ENCODE measurements at places on chromosomes 3 and 15.

- DNase-seq: no peak
Measured at GRCh38 chr3:196987022-196987421, 18.4 kb upstream of the PIGZ start.

- DNase-seq: no peak
Measured at GRCh38 chr15:68566377-68566954, 12.3 kb upstream of the CORO2B start.

- DNase-seq: no peak
Measured at GRCh38 chr15:75578173-75578947, 755 bp downstream of the PTPN9 start.

DNA sequence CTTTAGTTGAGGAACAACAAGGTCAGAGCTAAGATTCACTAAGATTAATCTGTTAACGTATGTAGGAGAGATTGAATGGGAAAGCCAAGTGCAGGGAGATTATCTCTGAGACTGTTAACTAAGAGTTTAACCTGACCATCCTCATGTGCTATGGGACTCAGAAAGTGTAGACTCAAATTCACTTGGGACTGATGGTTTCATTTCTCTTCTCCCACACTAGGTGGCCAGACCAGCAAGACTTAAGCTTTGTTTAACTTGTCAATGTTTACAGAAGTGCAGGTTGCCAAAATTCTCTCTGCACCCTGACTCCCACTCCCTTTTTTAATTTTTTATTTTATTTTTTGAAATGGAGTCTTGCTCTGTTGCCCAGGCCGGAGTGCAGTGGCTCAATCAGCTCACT lies 6.3 kb upstream of the HEXA start:
- DNase-seq: no peak

DNA sequence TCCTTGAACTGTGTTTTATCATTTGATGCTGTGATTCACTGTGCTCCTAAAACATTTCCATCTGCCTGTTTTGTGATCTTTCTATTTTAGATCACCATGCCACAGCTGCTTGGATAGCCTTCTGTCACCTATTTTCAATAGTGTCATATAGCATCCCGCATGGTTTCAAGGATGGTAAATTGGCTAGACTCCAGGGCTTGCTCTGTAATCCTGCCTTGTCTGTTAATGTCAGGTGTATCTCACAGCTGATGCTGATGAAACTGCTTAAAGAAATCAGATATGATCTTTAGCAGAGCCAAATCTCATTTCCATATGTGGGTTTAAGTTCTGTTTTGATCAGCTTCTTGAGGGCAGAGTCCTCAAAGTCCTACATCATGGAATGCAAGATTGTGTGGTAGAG lies 182.2 kb downstream of the UBE2E2 start:
- no peak for DNase-seq

DNA sequence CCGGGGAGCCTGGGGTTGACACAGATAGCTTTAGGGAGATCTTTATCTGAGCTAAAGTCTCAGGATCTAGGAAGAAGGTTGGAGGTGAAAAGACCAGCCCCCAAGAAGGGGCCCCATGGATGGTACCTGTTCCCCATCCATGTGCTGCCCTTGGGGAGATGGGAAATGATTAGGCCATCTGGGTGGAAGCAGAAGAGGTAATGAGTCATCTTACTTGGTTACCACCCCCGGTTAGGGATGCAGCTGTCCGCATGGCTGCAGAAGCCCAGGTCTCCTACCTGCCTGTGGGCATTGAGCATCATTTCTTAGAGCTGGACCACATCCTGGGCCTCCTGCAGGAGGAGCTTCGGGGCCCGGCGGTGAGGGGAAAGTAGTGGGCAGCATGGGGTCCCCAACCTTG lies 3.1 kb upstream of the CPLX3 start:
- no peak for DNase-seq

GRCh38 chr15:32951736-32952464 lies 234.1 kb downstream of the GREM1 start:
- DNase-seq: no peak

DNA sequence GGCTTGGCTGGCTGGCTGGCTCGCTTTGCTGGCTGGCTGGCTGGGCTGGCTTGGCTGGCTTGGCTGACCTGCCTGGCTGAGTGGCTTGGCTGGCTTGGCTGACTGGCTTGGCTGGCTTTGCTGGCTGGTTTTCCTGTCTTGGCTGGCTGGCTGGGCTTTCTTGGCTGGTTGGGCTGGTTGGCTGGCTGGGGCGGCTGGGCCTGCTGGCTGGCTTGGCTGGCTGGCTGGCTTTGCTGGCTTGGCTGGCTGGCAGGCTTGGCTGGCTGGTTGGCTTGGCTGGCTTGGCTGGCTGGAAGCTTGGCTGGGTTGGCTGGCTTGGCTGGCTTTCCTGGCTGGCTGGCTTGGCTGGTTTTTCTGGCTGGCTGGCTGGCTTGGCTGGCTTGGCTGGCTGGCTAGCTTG lies 435.6 kb downstream of the GOLGA6L6 start:
- DNase-seq: no peak

DNA sequence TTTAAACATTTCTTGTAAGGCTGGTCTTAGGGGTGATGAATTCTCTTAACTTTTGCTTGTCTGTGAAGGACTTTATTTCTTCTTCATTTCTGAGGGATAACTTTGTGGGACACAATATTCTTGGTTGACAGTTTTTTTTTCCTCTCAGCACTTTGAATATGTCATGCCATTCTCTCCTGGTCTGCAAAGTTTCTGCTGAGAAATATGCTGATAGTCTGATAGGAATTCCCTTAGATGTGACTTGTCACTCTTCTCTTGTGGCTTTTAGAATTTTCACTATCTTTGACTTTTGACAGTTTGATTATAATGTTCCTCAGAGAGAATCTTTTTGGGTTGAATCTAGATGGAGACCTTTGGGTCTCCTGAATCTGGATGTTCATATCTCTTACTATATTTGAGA lies 23.3 kb upstream of the TF start:
- no peak for DNase-seq

DNA sequence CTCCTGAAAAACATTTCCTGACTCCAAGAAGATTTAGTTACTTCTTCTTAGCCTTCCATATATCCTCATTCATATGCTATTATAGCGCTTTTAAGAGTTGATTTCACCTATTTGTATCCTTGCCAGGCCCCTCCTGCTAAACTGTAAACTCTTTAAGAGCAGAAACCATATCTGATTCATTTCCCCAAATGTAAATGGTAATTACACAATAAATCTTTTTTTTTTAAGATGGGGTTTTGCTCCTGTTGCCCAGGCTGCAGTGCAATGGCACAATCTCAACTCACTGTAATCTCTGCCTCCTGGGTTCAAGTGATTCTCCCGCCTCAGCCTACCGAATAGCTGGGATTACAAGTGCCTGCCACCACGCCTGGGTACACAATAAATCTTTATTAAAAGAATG lies 4.5 kb downstream of the DLEC1 start:
- no peak for DNase-seq

- no peak for DNase-seq
Measured at GRCh38 chr3:75983111-75983510, 197.8 kb upstream of the ZNF717 start.

- DNase-seq: no peak
Measured at GRCh38 chr15:60758961-60759729, 280.2 kb upstream of the ICE2 start.

GRCh38 chr3:48561045-48561736 lies 2.4 kb downstream of the UCN2 start:
- DNase-seq: no peak

DNA sequence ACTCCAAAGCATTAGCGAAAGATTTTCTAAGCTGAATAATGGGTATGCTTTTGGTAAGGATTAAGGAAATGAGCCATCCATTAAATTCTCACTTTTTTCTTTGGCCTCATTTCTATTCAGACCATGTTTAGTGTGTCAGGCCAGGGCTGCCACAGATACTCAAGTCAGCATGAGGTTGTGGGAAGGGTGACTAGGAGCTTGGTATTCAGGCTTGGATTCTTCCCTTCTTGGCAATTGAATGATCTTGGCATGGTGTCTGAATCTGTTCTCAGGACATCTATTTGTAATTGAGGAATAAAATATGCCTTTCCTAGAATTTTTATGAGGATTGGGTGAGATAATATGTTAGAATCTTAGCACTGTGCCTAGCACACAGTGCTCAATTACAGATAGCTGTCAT lies 11.2 kb downstream of the CCNB2 start:
- no peak for DNase-seq

GRCh38 chr3:12196684-12197083 lies 38.0 kb upstream of the TIMP4 start:
- no peak for DNase-seq

GRCh38 chr3:120125992-120126391 lies 31.7 kb upstream of the GSK3B start:
- no peak for DNase-seq

DNA sequence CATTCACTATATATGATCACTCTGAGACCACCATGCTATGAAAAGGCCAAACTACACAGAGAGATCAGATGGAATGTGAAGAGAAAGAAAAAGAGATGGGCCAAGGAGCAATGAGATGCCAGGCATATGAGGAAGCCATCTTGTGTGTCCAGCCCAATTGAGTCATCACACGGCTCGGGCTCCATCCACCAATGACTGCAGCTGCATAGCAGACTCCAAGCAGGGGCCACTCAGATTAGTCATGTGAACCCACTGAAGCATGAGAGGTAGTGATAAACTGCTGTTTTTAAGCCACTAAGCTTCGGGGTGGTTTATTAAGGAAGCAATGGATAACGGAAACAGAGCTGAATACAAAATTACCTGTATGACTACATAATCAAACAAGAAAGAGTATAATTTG lies 185.9 kb downstream of the SUCLG2 start:
- DNase-seq: no peak

DNA sequence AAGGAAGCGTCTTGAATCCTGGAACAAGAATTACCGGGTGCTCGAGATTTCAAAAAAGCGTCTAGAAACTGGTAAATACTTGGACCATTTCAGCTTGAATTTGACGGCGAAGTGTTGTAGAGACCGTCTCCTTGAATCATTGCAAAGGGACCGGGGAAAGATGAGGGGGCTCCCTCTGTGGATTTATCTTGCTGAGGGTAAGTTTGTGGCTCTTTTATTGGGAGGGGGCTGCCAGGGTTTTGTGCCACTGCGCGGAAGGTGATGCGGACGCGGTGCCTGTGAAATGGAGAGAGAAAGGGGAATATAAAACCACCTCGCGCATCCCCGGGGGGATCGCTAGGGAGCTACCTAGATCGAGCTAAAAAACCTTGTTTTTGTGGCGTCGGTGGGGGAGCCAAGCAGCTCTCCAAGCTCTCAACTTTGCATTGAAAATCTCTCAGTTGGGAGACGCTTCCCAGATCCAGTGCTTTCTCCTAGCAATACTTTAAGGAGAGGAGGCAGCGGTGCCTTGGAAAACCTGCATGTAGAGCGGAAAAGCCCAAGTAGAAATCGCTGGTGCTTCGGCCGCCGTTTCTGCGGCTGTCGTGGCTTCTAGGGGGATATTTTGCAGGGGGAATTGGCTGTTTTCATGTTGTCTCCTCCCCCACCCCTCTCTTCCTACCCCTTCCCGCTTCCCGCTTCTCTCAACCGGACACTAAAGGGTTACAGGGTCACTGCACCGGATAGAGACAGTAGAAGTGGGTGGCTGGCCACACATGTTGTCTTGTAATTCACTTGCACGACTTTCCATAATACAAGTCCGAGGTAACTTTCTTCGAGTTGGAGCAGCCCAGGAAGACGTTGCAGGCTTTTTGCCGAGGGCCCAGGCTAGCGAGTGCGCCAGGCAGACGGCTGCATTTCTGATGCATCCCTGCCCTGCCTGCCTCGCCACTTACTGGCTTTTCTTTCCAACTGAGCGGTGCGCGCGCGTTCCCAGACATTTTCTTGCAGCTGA lies 187.6 kb downstream of the NLGN1 start:
- no peak for DNase-seq

- no peak for DNase-seq
Measured at GRCh38 chr3:15409239-15409638, 18.1 kb downstream of the METTL6 start.

GRCh38 chr15:31256378-31257265 lies 70.0 kb upstream of the KLF13 start:
- no peak for DNase-seq

DNA sequence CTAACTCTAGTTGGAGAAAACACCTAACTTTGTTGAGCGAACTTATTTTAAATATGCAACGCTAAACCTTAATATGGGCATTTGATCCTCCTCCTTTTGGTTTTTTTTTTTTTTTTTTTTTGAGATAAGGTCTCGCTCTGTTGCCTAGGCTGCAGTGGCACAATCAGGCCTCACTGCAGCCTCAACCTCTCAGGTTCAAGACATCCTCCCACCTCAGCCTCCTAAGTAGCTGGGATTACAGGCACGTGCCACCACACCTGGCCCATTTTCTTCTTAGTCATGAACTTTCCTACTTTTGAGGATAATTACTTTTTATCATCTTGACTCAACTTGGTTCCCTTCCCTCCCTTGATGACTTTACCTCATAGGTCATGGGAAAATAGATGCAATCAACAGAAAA lies 3.9 kb downstream of the NUSAP1 start:
- DNase-seq: no peak

- no peak for DNase-seq
Measured at GRCh38 chr3:114973536-114973935, 173.6 kb downstream of the ZBTB20 start.

DNA sequence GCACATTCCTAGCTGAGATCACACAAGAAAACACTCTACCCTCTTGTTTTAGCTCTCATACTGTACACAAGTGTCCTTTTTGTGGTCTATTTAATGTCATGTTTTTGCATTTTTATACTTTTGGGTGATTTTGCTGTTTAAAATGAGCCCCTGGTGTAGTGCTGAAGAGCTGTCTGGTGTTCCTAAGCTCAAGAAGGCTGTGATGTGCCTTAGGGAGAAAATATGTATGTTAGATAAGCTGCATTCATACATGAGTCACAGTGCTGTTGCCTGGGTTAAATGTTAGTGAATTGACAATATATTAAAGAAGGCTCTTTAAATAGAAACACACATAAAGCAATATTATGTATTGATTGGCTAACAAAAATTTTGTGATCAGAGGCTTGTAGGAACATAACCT lies 387.4 kb upstream of the C2CD4B start:
- DNase-seq: no peak

DNA sequence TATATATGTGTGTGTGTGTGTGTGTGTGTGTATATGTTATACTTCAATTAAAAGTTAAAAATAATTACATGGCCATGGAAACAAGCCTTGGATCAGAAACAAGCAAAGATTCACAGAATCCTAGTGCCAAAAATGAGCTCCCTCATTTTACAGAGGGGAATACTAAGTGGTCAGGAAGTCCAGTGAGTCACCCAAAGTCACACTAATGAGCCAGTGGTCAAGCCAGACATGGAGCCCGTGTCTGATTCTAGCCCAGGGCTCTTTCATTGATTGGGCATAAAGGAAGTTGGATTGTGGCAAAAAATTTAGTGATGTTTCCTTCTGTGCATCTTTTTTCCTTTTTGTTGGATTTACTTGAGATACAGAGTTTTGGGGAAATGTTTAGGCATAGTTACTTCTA lies 152.5 kb upstream of the NPHP3 start:
- DNase-seq: no peak

GRCh38 chr3:16740515-16740914 lies 135.3 kb upstream of the DAZL start:
- no peak for DNase-seq

Measured in stimulated activated CD4-positive, alpha-beta T cell treated with anti-CD3 and anti-CD28 coated beads, Interleukin-4, amount 100 ng/mL, for 48 hours (primary cell).